GM12864 (cell line): ENCODE measurements at places on chromosomes 1 and 21.

DNA sequence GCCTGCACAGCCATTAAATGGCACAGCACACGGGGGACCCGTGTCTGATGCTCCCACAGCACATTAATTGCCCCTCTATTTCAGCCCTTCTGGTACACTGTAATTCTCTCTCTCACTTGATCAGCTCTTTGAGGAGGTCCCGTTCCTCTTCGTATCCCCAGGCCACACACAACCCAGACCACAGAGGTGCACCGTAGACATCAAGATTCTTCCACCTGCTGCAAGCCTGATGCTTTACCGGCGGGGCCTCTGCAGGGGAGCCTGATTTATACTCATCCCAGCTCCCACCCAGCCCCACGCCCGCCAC, 759 bp downstream of the SMYD3 start:
- DNase-seq = no peak

- no peak for DNase-seq
These were observed 2.9 kb downstream of the S100A12 start for GRCh38 chr1:153372571-153372970.

DNA sequence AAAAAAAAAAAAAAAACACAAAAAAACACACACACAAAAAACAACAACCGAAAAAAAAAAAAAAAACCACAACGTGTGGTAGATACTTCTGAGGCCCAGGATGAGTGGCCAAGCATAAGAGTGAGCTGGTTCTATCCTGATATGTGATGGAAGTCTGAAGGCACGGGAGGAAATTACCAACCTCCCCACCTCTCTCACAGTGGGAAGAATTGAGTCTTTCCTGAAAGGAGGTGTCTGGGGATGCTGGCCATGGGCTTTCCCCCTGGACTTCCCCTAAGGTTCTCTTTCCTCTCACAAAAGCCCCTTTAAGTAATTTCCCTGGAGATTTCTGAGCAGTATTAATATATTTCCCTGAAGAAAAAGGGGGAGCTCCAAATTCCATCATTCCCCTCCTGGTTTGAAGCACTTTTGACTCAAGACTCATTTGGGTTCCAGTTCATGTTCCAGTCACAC, 5.2 kb downstream of the TMCC2 start:
- no peak for DNase-seq

- DNase-seq = no peak
These were observed 1.2 kb downstream of the LBR start for GRCh38 chr1:225426395-225427234.

DNA sequence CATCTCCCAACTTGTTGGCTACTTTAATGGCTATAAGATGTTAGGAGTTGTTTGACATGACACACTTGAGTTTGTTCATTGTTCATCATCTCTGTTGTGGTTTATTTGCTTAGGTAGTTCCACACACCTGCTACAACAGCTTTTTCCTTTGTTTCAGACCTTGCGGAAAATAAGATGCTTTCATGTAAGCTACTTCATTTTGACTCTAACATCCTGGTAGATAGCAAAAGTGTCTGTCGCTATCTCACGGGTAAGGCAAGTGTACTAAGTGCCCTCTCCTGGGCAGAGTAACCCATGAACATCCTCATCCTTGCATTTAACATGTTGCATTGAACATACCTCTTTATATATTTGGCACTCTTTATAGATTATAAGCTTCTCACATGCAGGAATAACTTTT, 1.6 kb upstream of the OR10T2 start:
- no peak for DNase-seq
